Keratinocyte (primary cell): ENCODE measurements at places on chromosomes 13 and 19.

- peaks cover 4% of the 10 kb centered on the region for H3K4me1 ChIP-seq
- DNase-seq: no peak
- no peak overlapping the region for H3K4me3 ChIP-seq
- no peaks in the 10 kb centered on the region for H3K27me3 ChIP-seq
- H3K27ac ChIP-seq: no peak overlapping the region
Measured at GRCh38 chr13:33353210-33353609, 67.7 kb upstream of the STARD13 start.

GRCh38 chr13:39955560-39955959, 300.1 kb downstream of the COG6 start:
- H3K4me3 ChIP-seq: no peak overlapping the region
- DNase-seq: no peak
- H3K27ac ChIP-seq: no peak overlapping the region
- H3K4me1 ChIP-seq: no peaks in the 10 kb centered on the region
- H3K27me3 ChIP-seq: no peaks in the 10 kb centered on the region

GRCh38 chr13:36552334-36552733, 120.0 kb downstream of the CCNA1 start:
- DNase-seq: no peak
- no peak overlapping the region for H3K27ac ChIP-seq
- H3K4me1 ChIP-seq: no peaks in the 10 kb centered on the region
- H3K27me3 ChIP-seq: no peaks in the 10 kb centered on the region

GRCh38 chr19:55259540-55260210, 858 bp upstream of the PPP6R1 start:
- H3K4me1 ChIP-seq: peaks cover 27% of the 10 kb centered on the region
- H3K27me3 ChIP-seq: no peaks in the 10 kb centered on the region
- peak overlapping the region; percentile 65 for H3K4me3 ChIP-seq
- DNase-seq: no peak

DNA sequence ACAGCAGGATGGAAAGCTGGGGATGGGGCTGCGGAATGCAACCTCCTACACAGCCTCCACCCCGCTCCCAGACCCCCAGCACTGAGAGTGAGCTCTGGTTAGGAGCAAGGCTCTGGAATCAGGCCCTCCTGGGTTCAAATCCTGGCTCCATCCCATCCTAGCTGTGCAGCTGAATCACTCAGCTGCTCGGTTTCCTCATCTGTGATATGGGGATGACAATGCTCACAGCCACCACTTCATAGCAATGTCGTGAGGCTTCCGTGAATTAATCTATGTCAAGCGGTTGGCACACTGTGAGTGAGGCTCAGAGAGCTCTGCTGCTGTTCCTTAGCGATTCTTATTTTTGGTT, 538 bp downstream of the ACP7 start:
- no peak overlapping the region for H3K27ac ChIP-seq
- H3K4me1 ChIP-seq: peaks cover 15% of the 10 kb centered on the region
- DNase-seq: no peak
- H3K27me3 ChIP-seq: no peaks in the 10 kb centered on the region

GRCh38 chr19:4506449-4507149, 11.7 kb downstream of the PLIN4 start:
- H3K4me1 ChIP-seq: peaks cover 8% of the 10 kb centered on the region
- H3K36me3 ChIP-seq: peaks cover 11% of the 10 kb centered on the region

- no peak overlapping the region for H3K4me3 ChIP-seq
- DNase-seq: no peak
- no peaks in the 10 kb centered on the region for H3K27me3 ChIP-seq
- H3K27ac ChIP-seq: no peak overlapping the region
- H3K36me3 ChIP-seq: no peaks in the 10 kb centered on the region
Measured at GRCh38 chr19:38583219-38583984, 34.4 kb downstream of the MAP4K1 start.

GRCh38 chr19:29378126-29378525, 147.7 kb upstream of the VSTM2B start:
- H3K4me1 ChIP-seq: no peaks in the 10 kb centered on the region
- H3K27me3 ChIP-seq: no peaks in the 10 kb centered on the region
- no peak for DNase-seq
- no peak overlapping the region for H3K27ac ChIP-seq

- H3K36me3 ChIP-seq: no peaks in the 10 kb centered on the region
- H3K27me3 ChIP-seq: no peaks in the 10 kb centered on the region
- no peak overlapping the region for H3K4me3 ChIP-seq
- DNase-seq: no peak
- H3K27ac ChIP-seq: no peak overlapping the region
- no peaks in the 10 kb centered on the region for H3K4me1 ChIP-seq
Measured at GRCh38 chr13:71056581-71056980, 810.4 kb downstream of the DACH1 start.
